ENCODE measurements at places on chromosomes 7 and 10. TPM values are rescaled to one million over a fixed set of nuclear protein-coding genes. Genes with fewer than 3 reads are reported as not detected.

LFNG gene
- total RNA-seq = 142 TPM

DNA sequence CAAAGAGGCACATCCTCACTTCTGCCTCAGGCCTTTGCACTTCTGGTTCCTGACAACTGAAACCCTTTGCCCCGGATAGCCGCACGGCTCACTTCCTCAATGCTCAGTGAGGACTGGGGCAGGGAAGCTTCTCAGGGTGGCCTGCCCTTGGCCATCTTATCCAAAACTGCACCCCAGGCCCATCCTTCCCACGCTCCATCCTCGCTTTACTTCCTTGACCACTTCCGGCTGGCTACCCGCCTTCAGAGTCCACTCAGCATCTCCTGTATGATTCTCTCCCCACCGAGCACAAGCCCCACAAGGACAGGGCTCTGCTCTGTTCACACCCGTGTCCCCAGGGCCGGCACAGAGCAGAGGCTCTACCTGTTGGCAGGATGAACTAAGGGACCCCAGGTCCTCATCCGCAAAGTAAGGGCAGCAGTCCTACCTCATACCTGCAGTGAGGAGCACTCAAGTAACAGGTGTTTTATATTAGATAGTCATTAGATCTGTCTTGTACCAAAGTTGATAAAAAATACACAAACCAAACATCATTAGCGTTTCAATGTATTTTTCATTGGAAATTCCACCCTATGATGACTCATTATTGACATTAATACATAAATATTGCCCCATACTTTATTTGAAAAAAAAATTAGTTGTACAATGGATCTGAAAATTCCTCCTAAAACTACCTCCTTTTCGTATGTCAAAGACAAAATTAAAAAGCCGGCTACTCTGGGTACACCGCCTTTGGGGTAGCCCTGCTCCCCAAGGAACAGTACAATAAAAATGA, 35.0 kb downstream of the GNA12 start:
- no peak for DNase-seq

STEAP1B gene
- total RNA-seq = 1.3 TPM

MUC3A gene
- 3.0 TPM for total RNA-seq

GHRHR gene
- not detected for total RNA-seq

DNA sequence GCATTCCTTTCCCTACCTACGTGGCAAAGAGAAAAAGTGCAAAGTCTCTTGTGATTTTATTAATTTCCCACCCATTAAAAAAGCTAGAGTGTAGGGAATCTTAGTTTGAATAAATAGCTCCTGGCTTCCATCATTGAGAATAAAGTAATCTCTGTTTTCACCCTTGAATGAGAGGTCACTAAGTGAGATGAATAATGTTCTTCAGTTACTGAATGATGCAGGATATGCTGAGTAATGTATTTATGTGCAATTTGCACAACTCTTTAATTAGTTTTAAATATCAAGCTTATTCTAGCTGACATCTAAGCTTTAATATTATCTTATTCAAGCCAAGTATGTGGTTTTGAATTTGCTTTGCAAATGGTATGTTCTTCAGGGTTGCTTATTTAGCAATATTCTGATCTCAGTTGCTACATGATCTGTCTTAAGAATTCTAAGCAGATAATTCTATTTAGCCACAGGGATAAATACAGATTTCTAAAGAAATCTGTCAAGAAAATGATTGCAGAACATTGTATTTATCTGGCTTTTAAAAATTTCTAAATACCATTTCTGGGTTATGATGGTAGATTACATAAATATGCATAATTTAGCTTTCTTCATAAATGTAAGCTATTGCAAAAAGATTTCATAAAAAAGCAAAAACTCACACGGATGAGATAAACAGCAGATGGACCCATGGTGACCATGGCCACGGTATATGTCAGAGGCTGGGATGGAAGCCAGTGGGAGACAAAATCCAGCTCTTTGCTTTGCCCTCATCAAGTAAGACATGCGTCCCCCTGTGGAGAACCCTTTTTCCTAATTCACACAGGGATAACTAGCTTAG, 141.0 kb downstream of the MACC1 start:
- no peak for DNase-seq

DNA sequence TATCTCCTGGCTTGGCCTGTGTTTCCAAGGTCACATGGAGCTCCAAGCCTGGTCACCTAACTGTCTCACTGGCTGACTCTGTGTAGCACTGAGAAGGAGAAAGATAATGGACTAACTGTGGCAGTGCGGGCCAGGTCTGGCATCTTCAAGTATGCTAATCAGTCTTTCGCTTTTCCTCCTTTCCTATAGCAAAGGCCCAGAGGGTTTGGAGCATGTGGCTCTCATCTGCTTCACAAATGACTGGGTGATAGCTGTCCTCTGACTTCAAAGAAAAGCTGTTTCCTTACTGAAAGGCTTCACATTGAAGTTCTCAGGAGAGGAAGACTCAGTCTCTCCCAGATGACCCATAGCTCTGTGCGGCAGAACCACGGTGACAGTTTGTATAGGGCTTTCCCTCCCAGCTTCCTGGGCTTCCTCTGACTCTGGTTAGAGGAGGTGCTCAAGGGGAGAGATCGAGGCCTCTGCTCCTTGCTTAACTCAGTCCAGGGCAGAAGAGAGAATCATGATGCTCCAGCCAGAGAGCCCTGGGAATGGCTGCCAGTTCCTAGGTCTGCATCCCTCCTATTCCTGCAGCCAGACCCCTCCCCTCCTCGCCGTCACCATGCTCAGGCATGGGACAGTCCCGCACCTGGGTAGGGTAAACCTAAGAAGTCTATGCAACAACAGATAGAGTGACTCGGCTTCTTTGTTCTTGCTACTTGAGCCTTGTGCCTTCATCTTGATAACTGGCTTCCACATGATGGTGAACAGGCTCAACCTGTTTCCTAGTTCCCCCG, 72.3 kb downstream of the CCDC71L start:
- DNase-seq = no peak

- no peak for DNase-seq
Measured at GRCh38 chr7:129176916-129177710, 11.3 kb upstream of the SMO start.

- no peak for DNase-seq
Measured at GRCh38 chr10:22455068-22455857, 110.0 kb downstream of the SPAG6 start.

DNA sequence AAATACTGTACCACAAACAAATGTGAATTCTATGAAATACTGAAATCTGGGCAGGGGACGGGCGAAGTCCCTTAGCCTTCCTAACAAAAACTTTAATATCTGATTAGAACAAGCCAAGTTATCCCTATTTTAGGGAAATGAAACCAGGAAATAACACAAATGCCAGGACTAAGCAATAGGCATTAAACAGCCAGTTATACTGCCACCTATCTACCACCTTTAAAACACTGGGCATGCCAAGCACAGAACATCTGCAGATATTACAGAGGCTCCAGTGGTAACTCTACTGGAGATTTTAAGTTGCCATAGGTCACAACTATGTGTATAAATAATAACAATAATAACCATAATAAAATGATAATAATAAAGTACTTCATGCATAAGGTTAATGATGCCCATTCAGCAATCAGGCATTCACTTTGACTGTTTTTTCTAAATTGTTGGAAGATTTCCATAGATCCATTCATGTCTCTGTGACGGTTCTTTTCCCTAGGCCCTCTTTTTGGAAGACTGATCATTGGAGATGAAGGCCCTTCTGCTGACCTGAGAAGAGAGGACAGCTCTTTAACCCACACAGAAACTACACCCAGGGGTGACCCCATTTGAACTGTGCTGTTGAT, 195.7 kb downstream of the CACNA2D1 start:
- no peak for DNase-seq

DNA sequence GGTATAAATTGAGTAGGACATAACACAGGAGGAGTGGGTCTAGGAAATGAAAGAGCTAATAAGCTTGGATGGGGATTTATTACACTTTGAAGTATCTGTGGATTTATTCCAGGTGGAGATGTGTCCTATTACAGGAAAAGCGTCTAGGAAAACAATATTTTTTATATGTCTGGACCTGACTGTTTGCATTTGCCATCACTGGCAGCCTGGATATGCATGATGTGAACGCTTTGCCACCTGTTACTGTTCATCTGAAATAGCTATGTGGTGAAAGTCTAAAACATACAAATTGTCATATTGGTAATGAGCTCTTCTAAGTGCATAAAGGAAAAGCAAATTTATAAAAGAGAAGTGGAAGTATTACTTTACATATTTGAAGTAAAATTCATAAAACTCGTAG, 31.6 kb upstream of the AGMO start:
- no peak for DNase-seq

SMO gene
- 6.5 TPM for total RNA-seq

TAS2R16 gene
- not detected for total RNA-seq

SKIDA1 gene
- total RNA-seq = 1.3 TPM

DNA sequence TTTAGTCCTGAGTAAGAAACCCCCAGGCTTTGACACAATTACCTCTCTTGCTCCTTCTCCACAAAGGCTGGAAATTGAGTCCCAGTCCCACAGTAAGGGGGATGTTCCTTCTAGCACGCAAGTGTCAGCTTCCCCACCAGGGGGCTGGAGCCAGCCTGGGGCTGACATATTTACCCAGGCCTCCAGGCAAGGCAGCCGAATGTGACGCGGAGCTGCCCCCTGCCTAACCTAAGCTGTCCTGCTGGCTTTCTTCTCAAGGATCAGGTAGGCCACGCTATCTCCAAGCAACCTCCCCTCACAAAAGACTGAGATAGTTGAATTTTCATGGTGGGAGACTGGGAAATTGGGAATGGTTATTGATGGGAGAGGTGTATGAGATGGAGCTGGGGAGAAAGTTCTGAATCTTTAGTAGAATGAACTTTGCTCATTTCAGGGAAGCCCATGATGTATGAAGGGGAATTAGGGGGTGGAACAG, 19.2 kb upstream of the BMPER start:
- DNase-seq = no peak

All from body of pancreas (tissue), 4 donors.